ENCODE measurements at places on chromosomes 11 and 22. TPM values are rescaled to one million over a fixed set of nuclear protein-coding genes. Genes with fewer than 3 reads are reported as not detected.

The OR5I1 gene
- not detected for total RNA-seq

The UPK3A gene
- not detected for total RNA-seq

The SCT gene
- total RNA-seq = not detected

The KCNE3 gene
- total RNA-seq = not detected

The SERPIND1 gene
- total RNA-seq = not detected

The MGAT3 gene
- total RNA-seq = 1.9 TPM

The PHF5A gene
- 65.2 TPM for total RNA-seq

The CHRM1 gene
- total RNA-seq = not detected

The BID gene
- total RNA-seq = 19.9 TPM

Measured in activated CD8-positive, alpha-beta T cell treated with anti-CD3 and anti-CD28 coated beads for 36 hours (primary cell).